ENCODE measurements at places on chromosomes 1 and 21.

DNA sequence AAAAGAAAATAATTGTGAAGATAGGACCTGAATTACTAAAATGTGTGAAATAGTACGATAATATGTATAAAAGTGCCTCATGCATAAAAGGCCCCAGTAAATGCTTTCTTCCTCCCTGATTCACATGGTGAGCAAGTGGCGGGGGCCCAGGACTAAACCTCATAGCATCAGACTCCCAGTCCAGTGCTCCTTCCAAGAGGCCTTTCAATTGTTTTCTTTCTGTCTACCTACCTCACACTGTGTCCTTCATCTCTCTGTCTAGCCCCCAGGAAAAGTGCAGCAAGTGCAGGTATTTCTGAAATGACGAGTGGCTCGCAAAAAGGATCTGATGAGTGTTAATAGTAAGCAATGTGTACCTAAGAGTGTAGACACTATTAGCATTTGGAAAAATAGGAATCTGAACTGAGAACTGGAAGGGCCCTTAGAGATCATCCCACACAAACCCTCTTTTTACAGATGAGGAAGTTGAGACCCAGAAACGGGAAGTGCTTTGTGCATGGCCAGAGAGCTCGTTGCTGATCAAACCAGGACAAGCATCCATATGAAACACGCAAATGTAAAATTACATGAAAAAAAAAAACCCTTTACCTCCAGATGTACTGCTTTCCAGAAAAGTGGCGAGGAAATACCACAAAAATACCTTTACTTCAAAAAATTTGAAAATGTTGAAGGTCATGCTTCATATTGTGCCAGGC is 118.2 kb upstream of the HOOK1 start:
- DNase-seq: no peak

DNA sequence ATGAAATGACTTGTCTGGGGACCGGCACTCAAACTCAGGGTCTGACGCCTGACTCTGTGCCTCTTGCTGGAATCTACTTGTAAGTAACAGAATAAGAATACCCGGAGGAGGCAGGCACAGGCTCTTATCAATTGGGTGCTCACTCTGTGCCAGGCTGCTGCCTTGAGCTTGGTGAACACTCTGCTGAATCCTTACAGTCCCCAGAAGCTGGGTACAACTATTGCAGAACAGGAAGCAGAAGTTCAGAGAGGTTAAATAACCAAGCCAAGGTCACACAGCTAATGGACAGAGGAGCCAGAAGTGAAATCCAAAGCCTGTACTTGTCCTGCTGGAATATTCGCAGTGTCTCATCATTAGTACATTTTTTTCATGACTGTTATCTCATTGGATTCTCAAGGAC is 86.0 kb downstream of the EPHB2 start:
- DNase-seq: no peak

DNA sequence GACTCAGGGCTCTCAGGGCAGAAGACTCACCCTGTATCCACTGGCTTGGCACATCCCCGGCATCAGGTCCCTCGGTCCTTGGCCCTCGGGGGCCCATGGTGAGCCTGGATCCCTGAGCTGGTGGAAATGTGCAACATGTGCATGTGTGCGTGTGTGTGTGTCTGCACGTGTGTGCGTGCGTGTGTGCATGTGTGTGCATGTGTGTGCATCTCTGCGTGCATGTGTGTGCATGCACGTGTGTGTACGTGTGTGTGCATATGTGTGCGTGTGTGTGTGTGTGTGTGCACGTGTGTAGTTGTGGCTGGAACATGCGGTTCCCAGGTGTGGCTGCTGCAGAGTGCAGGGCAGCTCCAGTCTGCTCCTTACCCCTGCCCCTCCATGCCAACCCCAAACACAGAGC is 51.3 kb downstream of the UMODL1 start:
- no peak for DNase-seq

DNA sequence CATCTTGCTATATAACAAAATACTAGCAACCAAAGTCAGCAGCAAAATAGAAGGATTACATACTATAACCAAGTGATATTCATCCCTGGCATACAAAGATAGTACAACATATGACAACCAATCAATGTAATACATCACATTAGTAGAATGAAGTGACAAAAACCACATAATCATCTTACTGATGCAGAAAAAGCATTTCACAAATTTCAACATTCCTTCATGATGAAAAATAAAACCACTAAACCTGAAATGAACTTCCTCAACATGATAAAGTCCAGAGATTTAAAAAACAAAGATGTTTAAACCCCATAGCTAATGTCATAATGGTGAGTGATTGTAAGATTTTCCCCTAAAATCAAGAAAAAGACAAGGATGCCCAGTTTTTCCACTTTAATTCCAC is 18.6 kb downstream of the RO60 start:
- no peak for DNase-seq

- no peak for DNase-seq
Observed at GRCh38 chr1:66478116-66478515, 55.8 kb upstream of the SGIP1 start.

GRCh38 chr1:43924516-43924915 is 9.1 kb upstream of the ARTN start:
- no peak for DNase-seq

- DNase-seq: no peak
Observed at GRCh38 chr1:28144203-28145135, 32.0 kb downstream of the PTAFR start.

DNA sequence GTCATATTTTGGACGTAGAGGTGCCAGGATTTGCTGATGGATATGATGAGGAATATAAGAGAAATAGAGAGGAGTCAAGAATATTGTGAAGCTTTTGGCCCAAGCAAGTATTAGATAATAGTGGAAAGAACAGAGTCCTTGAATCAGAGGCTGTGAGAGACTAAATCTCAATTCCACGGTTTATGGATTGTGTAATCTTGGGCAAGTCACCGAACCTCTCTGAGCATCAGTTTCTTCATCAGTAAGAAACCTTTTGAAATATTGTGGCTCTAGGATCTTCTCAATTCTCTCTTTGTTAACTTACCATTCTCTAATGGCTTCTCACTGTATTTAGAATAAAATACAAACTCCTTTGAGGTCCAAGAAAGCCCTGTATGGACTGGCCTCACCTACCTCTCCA is 77.6 kb downstream of the RPS6KA1 start:
- DNase-seq: no peak

DNA sequence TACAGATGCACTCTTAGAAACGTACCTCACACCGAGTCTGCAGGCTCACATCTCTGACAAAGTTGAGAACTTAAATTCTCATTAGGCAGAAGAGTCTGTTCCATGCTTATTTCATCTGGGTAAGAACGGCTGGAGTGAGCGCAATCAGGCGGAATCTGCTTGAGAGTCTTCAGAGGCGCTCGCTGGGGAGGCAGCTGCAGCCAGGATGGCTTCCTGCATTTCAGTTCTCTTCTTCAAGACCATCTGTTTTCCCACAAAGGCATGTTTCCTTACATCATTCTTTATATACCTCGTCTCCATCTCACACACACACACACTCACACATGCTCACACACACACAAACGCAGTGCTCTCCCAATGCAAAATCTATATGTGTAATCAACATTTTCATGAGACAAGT is 497.1 kb downstream of the AJAP1 start:
- no peak for DNase-seq

- no peak for DNase-seq
Observed at GRCh38 chr1:66527686-66528085, 6.3 kb upstream of the SGIP1 start.

DNA sequence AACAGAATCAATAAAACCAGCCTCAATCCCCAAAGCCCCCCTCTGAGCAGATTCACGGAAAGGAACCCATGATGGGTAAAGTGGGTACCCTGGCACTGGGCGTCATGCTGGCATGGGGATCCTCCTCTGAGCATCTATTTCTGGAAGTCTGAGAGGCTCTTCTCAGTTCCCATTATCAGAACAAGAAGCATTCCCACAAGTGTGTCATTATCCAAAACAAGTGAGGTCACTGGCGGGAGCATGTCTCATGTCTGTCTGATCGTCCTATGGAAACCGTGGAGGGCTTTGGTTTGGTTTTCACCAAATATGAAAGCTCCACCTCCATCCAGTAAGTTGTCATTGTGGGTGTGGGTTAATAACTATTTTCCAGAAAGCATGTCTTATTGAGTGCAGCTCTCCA is 70.7 kb downstream of the PGM1 start:
- no peak for DNase-seq

DNA sequence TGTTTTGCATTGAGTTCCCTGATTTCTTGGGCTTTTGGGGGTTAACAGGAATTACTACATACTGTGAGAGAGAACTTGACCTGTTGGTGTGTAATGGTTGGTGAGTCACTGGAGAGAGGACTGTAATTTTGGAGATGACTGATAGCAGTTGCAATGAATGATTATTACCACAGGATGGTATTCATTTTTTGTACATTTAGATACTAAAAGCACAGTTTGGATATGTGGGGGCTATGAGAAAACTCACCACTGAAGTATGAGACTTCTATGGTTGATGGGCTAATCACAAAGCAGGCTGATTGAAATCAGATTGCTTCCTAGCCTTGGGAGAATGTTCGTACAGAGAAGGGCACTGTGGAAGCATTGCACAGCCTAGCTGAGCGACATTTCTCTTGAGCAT is 1571.3 kb upstream of the PRMT6 start:
- DNase-seq: no peak

- DNase-seq: no peak
Observed at GRCh38 chr1:239361403-239361802, 25.0 kb upstream of the CHRM3 start.

GRCh38 chr1:85463731-85464496 is 1.0 kb downstream of the DDAH1 start:
- no peak for DNase-seq

GRCh38 chr1:205077158-205077933 is 6.9 kb downstream of the TMEM81 start:
- no peak for DNase-seq

GRCh38 chr1:183912265-183912886 is 107.5 kb downstream of the RGL1 start:
- DNase-seq: no peak

- no peak for DNase-seq
Observed at GRCh38 chr1:119981986-119982815, 85.9 kb upstream of the ADAM30 start.

- DNase-seq: no peak
Observed at GRCh38 chr1:61301824-61302657, 219.7 kb downstream of the NFIA start.

DNA sequence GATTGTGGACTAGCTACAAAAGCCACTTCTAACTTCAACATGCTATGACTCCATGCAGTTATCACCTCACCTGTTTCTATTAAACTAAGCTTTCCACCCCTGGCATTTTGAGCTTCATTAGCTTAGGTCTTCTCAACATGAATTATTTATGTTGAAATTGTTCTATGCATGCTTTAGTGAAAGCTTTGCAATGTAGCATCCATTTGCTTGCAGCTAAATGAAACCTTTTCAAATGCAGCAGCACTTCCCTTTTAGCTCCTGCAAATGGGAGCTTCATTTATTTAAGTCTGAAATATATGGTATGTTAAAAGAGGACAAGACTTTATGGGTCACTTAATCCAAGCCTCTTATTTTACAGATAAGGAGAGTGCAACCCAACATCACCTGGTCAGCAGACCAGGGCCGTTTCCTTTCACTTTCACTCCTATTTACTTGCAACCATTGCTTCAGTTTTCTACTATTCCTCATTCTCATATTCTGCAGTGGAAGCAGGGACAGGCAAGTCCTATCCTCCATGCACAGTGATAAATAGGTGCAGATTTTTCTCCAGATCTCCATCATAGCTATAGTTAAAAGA is 56.4 kb upstream of the SAMSN1 start:
- DNase-seq: no peak

- DNase-seq: peak; percentile 36
Observed at GRCh38 chr21:43611598-43612369, 47.5 kb downstream of the HSF2BP start.

DNA sequence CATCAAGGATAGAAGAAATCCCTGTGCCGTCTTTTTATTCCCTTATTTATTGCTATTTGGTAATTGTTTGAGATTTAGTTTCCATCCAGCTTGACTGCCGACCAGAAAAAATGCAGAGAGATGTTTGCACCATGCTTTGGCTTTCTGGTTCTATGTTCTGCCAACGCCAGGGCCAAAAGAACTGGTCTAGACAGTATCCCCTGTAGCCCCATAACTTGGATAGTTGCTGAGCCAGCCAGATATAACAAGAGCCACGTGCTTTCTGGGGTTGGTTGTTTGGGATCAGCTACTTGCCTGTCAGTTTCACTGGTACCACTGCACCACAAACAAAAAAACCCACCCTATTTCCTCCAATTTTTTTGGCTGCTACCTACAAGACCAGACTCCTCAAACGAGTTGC is 99.0 kb downstream of the TGFB2 start:
- DNase-seq: no peak

- DNase-seq: peak; percentile 35
Observed at GRCh38 chr1:179883040-179883744, 1.1 kb downstream of the TOR1AIP1 start.

- no peak for DNase-seq
Observed at GRCh38 chr1:5889462-5889861, 102.8 kb downstream of the NPHP4 start.

GRCh38 chr1:248811514-248812490 is 13.9 kb downstream of the SH3BP5L start:
- no peak for DNase-seq

DNA sequence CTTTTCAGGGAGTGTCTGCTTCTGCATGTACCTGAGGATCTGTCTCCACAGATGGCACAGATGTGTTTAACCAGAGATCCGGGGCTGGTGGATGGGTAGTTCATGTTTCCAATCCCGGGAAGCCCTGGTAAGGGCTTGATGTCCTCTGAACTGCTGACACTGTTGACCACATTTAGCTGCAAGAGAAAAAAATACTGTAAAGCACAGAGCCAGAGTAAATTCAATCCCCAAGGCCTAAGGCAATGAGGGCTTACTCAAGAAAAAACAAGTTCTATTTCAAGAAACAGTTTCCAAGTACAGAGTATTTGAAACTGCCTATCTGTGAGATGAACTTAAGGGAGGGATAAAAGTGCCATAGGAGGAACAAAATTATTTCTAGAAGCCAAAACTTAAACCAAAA is 25.1 kb downstream of the RXRG start:
- no peak for DNase-seq

DNA sequence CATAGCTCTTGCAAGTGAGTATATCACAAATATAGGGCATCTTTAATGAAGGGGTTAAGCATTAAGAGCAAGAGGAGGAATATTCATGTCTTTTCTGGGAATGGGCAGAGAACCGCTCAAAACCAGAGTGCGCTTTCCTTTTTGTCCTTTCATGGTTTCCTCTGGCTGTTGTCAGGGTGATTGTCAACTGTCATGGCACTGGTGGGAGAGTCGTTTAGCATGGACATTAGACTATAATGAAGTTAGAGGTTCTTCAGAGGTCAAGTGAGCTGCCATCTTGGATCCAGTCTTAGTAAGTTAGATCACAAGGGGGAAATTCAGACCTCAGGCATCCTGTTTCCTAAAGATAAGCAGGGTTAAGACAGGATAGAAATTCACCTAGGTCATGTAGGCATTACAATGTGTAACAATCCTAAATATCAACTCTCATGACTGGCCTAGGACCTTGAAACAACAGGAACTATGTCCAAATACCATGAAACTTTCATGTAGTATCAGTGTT is 12.1 kb upstream of the COA6 start:
- DNase-seq: no peak

GRCh38 chr21:25733859-25734653 is 648 bp downstream of the ATP5PF start:
- no peak for DNase-seq
